ENCODE measurements at places on chromosomes 13 and 19. TPM values are rescaled to one million over a fixed set of nuclear protein-coding genes. Genes with fewer than 3 reads are reported as not detected.
A peak's percentile ranks its signal among the peaks of the same experiment; 100 is the strongest.

GRCh38 chr19:47284324-47284899, 9.7 kb downstream of the INAFM1 start:
- no peak for DNase-seq

- peak; percentile 38 for DNase-seq
These were observed 6.6 kb upstream of the DAPK3 start for GRCh38 chr19:3977242-3978143.

DNA sequence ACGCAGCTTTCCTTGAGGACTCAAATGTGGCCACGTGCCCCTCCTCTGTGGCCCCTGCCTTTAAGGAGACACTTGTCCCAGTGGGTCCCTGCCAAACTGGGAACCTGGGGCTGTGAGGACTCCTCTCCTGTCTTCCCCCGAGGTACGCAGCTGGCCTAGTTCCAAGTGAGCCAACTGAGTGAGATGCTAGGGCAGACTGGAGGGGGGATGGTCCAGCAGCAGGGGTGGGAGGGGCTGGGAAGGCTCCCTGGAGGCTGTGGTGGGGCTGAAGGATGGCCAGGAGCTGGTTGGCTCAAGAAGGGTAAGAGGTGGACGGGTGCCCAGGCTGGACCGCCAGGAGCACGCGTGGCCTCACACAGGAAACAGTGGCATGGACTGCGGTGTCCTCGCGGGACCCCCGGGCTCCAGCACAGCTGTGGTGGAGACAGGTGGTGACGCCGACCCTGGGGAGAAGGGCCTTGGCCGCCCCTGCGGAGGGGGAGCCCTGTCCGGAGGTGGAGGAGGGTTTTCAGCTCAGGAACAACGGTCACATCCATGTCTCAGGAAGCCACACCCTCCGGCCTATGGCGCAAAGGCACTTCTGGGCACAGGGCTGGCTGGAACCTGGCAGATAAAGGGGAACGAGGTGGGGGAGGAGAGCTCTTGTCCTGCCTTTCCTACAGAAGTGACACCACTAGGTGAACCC, 45.8 kb downstream of the MLLT1 start:
- DNase-seq = no peak

- DNase-seq = no peak
These were observed 2.3 kb downstream of the SSBP4 start for GRCh38 chr19:18421371-18421959.

DNA sequence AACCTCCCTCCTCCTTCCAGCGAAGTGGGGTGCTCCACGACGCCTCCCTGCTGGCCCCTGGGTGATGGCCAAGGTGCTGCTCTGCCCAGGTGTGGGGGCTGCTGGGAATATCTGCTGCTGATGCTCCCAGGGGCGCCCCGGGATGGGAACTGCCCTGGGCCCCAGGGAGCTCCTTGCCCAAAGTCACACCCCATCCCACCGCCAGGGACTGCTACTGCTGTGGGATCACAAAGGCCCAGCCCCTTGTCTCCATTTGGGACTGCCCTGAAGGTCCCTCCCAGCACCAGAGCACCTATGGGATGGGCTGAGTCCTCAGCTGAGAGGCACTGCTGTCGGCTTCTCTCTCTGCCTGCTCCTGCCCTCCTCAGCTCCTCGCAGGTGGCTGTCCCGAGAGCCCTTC, 19.0 kb downstream of the CHST8 start:
- DNase-seq = no peak

TRAPPC5 gene
- polyA plus RNA-seq = 0.32 TPM

COX7A1 gene
- 31.4 TPM for polyA plus RNA-seq

- DNase-seq = no peak
These were observed 18.3 kb downstream of the SAFB start for GRCh38 chr19:5641171-5641570.

DNA sequence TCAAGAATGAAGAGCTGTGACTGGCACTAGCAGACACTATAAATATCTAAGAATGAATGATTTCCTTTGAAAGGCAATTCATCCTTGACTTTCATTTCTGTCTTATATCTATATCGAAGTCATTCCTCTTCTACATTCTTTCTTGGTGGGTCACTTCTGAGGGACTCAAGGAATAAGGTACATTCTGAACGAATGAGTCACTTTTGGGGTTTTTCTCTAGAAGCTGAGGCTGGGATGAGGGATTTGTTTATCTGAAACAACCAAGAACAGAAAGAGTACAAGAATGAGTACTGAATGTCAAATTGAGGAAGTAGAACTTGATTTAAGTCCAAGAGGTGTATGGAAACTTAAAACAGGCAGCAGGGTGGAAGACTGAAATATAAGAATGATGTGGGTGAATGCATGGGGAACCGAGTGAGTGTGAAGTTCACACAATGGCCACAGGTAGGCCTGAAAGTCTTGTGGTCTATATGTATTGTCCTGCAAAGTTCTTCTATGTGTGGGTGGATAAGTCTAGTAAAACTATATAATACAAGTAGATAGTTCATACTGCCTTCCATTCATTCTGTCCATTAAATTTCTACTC, 343.9 kb downstream of the OXGR1 start:
- DNase-seq = no peak

DNA sequence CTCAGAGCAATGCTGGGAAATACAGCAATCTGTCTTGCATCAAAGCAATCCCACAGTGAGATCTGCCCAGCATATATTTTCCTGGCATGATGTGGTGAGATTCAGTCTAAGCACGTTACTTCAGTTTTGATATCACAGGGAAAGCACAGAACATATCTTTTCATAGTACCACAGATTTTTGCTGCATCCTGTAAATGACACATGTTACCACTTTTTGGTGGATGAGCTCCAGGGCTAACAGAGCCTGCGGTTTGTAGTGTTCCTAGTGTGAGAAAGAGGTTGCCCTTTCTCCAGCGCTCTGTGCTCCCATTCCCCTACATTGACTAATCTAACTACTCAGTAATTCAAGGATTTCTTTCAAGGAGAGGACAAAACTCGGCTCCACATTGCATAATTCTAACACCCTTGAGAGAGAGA, 409.0 kb downstream of the GPC6 start:
- no peak for DNase-seq

GRCh38 chr13:71967990-71968389, 101.0 kb upstream of the DACH1 start:
- no peak for DNase-seq

TMPRSS9 gene
- 0.05 TPM for polyA plus RNA-seq

DNA sequence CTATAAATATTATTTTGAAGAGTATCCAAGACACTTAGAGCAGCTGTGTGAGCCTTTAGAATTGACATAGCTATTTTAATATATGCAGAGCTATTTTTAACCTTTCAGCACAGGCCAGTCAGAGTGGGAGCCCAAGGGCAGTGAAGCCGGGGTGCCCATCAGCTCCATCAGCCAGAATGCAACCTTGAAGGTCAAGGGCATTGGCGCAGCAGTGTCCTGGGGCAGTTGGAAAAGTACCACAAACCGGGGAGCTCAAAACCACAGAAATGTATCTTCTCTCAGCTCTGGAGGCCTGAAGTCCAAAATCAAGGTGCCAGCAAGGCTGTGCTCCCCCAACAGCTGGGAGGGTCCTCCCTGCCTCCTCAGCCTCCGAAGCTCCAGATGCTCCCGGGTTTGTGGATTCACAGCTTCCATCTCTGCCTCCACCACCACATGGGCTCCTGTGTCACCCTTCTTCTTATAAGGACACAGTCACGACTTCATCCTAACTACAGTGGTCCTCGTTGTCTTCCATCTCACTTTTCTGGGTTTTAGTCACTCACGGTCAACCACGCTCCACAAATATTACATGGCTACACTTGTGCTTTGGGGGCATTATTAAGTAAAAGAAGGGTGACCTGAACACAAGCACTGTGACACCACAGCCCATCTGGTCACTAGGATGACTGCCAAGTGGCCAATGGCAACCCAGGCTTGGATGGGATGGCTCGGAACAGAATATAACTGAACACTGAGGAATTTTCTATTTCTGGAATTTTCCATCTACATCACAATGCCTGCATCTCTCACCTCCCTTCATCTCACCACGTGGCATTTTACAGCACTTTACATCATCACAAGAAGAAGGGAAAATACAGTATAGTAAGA, 15.9 kb upstream of the GAS6 start:
- DNase-seq = no peak

RYR1 gene
- polyA plus RNA-seq = 1.5 TPM

DNA sequence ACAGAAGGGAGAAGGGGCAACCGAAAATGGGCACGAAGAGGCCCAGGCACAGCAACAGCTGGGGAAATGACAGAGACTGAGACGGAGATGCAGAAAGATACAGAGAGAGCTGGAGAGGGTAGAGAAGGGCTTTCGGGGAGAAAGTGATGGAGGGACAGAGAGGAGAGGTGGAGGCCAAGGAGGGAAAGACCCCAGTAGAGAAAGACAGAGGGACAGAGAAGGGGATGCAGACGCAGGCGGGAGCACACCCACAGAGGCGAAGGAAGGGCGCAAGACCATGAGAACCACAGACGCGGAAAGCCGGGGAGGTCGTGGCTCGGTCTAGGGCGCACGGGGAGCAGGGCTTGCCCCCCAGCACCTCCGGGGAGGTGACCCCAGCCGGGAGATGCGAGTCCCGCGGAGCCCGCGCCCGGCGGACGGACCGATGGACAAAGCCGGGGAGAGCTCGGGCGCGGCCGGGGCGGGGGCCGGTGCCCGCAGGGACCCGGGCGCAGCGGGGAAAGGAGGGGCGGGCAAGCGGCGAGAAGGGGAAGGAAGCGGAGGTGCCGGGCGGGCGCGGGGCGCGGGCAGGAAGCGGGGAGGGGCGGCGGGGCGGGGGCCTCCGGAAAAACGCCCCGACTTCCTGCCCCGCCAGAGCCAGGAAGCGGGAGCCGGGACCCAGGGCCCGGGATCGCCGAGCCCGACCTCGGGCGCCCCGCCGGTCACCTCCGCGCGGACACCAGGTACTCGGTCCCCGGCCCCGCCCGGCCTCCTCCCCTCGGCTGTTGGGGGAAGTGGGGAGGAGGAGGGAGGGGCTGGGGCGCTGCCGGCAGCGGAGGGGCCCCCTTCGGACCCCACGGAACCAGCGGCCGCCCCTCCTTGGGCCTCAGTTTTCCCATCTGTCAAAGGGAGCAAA, at the start of gene ARHGEF1:
TSS of gene ARHGEF1 (plus strand) at position 617 of the 895 bp plus-strand sequence. CDS start 4,899 bp downstream, outside the sequence.
- peak; percentile 72 for DNase-seq

DNA sequence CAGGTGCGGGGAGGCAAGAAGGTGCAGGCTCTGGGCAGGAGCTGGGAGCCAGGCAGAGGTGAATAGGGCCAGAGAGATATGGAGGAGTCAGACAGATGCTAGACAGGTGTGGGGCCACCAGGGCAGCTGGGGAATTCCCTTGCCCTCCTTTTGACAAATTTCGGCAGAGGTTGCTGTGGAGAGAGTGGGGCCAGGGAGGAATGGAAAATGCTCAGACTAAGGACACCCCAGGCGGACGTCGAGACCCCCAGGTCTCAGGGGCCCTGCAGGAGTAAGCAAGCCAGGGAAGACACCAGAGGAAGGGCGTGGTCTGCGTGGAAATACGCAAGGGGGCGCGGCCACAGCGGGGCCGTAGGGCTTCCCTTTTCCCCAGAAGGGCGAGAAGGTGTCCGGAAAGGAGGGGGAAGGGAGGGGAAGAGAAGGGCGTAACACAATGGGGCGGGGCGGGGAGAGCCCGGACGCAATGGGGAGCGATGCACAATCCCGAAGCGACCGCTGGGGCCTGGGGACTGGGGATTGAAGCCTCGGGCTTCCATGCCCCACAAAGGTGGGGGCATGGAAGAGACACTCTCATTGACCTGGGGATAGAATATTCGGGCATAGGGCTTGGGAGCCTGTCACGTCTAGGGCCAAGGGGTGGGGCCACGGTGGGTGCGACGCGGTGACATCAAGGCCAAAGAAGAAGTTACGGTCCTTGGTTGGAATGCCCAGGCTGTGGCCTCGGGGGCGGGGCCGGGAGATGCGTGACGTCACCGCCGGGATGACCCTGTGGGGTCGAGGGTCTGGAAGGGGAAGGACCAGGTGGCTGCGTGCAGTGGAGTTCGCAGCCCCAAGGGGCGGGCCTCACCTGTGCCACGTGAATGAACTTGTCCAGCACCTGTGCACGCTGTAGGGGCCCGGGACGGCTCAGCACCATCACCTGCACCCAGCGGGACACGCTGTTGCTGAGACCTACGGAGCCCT, 8.2 kb downstream of the RASGRP4 start:
- peak; percentile 34 for DNase-seq

DNA sequence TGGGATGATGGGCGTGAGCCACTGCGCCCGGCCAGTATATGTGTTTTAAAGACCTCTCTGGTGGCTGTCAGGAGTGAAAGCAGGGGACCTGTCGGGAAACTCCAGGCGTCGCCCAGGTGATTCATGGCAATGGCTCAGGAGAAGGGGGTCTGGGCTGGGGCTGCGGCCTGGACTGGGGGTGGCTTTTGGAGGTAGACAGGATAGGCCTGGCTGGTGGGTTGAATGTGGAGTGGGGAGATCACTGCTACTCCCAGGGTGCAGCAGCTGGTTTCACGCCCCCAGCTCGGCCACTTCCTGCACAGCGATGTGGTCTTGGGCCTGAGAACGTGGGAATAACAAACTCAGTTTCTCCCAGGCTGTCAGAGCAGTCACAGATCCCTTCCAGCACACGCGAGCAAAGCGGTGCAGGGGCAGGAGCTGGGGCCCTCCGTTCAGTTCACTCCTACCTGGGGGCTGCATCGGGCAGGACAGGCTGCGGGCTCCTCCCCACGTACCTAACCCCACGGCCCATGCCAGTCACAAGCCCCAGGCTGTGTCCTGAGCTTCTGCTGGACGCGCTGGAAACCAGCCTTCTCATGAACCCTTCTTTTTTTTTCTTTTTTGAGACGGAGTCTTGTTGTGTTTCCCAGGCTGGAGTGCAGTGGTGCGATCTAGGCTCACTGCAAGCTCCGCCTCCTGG, 18.9 kb downstream of the KDM4B start:
- no peak for DNase-seq

DNA sequence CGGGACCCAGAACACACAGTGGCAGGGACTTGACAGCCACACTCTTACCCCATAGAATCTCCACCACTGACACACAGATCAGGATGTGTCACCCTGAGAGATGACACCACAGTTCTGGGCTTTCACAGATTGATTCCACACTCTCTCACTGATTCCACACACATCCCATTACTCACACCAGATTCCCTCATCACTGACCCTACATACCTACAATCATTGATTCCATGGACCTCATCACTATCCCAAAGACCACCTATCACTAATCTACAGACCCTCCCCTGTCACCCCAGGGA, 57.6 kb upstream of the ZNF527 start:
- DNase-seq = no peak

DNA sequence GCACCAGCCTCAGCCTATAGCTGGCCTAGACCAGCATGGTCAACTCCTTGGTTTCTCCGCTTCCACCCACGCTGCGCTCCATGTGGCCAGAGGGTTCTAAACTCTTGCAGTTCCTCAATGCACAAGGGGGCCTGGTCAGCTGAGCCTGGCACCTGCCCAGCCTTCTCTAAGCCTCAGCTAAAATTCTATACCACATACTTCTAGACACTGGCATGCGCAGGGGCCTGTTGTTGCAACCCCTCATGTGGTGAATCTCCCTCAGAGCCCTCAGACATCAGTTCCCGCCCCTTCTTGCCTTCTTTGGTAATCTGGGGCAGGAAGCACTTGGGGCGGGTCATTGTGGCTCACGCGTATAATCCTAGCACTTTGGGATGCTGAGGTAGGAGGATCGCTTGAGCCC, 19.7 kb upstream of the LDLR start:
- no peak for DNase-seq

GRCh38 chr13:106384516-106384915, 150.9 kb downstream of the EFNB2 start:
- no peak for DNase-seq

GRCh38 chr13:76713280-76713679, 172.9 kb downstream of the KCTD12 start:
- no peak for DNase-seq

All from ovary (tissue), 10 donors.